Lung (tissue), 17 donors: ENCODE measurements at places on chromosomes 5 and 9.
A peak's percentile ranks its signal among the peaks of the same experiment; 100 is the strongest.

- no peak overlapping the region for H3K27ac ChIP-seq
- H3K4me3 ChIP-seq: no peak overlapping the region
- no peaks in the 10 kb centered on the region for H3K36me3 ChIP-seq
- peak; percentile 40 for DNase-seq
- H3K27me3 ChIP-seq: peaks cover 33% of the 10 kb centered on the region
Measured at GRCh38 chr9:84140535-84141101, 160.0 kb downstream of the RMI1 start.

DNA sequence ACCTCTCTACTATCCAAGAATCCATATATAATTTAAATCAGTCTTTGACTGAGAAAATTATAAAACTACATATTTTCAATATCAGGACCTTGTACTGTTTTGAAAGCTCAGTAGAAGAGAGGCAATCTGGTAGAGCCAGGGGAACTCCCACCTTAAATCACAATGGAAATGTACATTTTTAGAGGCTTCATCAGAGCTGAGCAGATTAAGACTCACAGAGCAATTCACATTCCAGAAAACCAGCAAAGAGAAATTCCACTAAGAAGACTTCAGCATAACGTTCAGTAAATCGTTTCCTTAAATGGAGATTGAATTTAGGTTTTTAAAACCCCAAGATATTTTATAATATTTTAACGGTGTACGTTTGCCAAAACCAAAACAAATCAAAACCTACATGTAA is 227.8 kb upstream of the TRPM3 start:
- no peak overlapping the region for H3K27ac ChIP-seq
- no peaks in the 10 kb centered on the region for H3K4me1 ChIP-seq
- no peaks in the 10 kb centered on the region for H3K27me3 ChIP-seq
- no peak overlapping the region for H3K4me3 ChIP-seq
- DNase-seq: no peak

DNA sequence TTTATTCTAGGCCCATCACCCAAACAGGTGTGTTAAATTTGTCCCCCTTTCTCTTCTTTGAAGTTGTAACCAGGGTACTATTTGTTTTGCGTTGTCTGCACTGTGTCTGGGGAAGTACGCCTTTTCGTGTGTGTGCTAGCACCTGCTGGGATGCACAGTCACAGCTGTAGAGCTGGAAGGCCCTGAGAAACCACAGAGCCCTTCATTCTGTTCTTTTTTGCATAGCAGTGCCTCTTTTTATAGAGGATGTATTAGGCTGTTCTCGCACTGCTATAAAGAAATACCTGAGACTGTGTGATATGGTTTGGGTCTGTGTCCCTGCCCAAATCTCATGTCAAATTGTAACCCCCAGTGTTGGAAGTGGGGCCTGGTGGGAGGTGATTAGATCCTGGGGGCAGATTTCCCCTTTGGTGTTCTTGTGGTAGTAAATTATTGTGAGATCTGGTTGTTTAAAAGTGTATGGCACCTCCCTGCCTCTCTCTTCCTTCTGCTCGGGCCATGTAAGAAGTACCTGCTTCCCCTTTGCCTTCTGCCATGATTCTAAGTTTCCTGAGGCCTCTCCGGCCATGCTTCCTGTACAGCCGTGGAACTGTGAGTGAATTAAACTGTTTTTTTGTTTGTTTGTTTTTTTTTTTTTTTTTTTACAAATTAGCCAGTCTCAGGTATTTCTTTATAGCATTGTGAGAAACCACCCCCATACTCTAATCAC is 14.0 kb downstream of the SEC61B start:
- peaks cover 7% of the 10 kb centered on the region for H3K36me3 ChIP-seq
- no peaks in the 10 kb centered on the region for H3K4me1 ChIP-seq
- H3K4me3 ChIP-seq: no peak overlapping the region
- no peak for DNase-seq
- H3K27me3 ChIP-seq: no peaks in the 10 kb centered on the region

DNA sequence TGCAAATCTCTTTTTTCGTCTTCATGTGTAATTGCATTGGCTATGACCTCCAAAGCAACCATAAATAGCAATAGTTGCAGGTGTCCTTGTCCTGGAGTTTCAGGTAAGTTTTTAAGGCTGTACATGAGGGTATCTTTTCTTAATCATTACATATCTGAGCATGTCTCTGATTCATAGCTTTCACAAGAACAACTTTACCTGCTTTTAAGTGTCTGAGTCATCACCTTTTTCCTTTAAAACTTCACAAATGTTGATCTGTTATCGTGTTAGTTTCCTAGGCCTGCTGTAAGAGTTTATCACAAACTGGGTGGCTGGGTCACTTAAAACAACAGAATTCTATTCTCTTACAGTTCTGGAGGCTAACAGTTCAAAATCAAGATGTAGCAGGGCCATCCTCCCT is 13.8 kb downstream of the GARNL3 start:
- DNase-seq: no peak
- H3K4me1 ChIP-seq: peaks cover 10% of the 10 kb centered on the region
- H3K27me3 ChIP-seq: no peaks in the 10 kb centered on the region
- H3K27ac ChIP-seq: no peak overlapping the region
- no peak overlapping the region for H3K4me3 ChIP-seq
